ENCODE measurements at places on chromosomes 12 and 14.

DNA sequence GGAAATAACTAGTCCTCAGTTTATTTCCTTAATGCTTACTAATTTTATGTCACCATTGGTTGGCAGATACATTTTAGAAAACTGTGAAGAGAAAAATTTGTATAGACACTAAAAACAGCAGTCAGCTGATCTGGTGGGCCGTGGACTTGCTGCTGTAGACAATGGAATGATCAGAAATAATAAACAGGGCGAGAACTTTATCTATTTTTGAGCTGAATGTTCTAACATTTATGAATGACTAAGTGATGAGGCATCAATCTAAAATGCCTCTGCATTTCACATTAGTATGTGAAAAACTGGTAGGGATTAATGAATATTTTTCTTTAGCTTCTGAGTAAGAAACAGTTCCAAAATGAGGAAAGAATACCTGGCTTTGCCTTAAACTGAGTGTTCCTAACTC is 24.8 kb upstream of the PKP2 start:
- no peak for DNase-seq
- H3K36me3 ChIP-seq, result no peaks in the 10 kb centered on the region
- H3K4me3 ChIP-seq, result no peak overlapping the region
- no peaks in the 10 kb centered on the region for H3K27me3 ChIP-seq

DNA sequence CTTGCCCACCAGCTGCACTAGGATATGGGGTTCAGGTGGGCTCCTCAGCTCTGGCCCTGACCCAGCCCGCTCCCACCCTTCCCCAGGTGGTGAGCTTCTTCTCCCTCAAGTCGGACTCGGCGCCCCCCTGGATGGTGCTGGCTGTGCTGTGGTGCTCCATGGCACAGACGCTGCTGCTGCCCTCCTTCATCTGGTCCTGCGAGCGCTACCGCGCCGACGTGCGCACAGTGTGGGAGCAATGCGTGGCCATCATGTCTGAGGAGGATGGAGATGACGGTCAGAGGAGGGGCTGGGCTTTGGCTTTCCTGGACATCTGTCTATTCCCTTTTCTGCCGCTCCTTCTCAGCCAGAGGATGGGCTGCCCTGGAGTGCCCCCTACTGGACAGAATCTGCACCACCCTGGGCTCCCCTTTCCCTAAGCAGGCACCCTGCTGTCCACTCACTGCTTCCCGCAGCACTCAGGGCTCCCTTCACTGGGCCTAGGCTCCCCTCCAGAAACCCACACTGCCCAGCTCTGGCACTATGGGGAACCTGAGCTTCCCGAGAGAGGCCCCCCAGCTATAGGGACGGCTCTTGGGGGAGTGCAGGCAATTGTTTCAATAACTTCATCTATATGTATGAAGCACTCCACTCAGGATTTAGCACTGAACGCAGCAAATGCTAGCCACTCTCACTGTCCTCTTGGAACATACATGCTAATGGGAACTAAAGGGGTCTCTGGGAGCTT is 2.6 kb upstream of the P3H3 start:
- no peaks in the 10 kb centered on the region for H3K36me3 ChIP-seq
- H3K27ac ChIP-seq, result no peak overlapping the region
- peaks cover 25% of the 10 kb centered on the region for H3K27me3 ChIP-seq
- H3K4me3 ChIP-seq, result no peak overlapping the region
- peak; percentile 65 for DNase-seq

GRCh38 chr12:26193539-26193938 is 1.8 kb upstream of the SSPN start:
- DNase-seq, result no peak
- H3K27me3 ChIP-seq, result peaks cover 4% of the 10 kb centered on the region
- no peak overlapping the region for H3K27ac ChIP-seq
- no peaks in the 10 kb centered on the region for H3K4me1 ChIP-seq
- no peaks in the 10 kb centered on the region for H3K36me3 ChIP-seq
- no peak overlapping the region for H3K4me3 ChIP-seq

DNA sequence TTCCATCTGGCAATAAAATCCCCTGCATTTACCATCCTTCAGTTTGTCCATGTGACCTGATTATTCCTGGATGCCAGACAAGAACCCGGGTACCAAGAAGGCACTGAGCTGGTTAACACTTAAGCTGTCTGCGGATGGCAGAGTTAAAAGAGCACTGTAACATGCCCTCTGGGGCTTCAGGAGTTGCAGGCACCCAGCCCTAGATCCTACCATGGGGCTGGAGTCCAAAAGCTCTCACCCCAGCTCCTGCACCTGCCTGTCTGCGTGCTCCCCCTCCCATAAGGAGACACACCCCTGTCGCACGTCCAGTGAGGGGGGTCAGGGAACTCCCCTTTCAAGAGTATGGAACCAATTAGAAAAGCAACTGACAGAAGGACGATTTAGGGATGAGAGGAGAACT is 14.6 kb upstream of the FBXO34 start:
- H3K27me3 ChIP-seq, result no peaks in the 10 kb centered on the region
- H3K27ac ChIP-seq, result no peak overlapping the region
- H3K4me3 ChIP-seq, result no peak overlapping the region
- no peak for DNase-seq

- H3K4me1 ChIP-seq, result peaks cover 13% of the 10 kb centered on the region
- DNase-seq, result no peak
- H3K27ac ChIP-seq, result no peak overlapping the region
- no peaks in the 10 kb centered on the region for H3K36me3 ChIP-seq
- no peak overlapping the region for H3K4me3 ChIP-seq
These were observed 21.4 kb upstream of the RCOR1 start for GRCh38 chr14:102571043-102571442.

- H3K27ac ChIP-seq, result no peak overlapping the region
- no peaks in the 10 kb centered on the region for H3K36me3 ChIP-seq
- no peak for DNase-seq
- no peaks in the 10 kb centered on the region for H3K27me3 ChIP-seq
These were observed 39.5 kb downstream of the E2F7 start for GRCh38 chr12:77025782-77026314.

DNA sequence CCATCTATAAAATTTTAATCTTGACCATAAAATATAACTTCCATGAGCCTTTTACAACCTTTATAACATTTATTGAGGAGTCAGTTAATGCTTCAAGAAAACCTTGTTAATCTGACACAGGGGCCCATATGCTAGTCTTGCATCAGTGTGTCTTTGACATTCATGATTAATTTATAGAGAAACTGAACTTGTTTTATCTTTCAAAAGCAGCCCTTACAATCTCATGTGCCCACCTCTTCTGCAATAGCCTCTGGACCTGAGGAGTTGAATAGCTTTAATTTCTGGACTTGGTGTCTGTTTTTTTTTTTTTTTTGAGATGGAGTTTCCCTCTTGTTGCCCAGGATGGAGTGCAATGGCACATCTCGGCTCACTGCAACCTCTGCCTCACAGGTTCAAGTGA is 8.6 kb upstream of the LPCAT3 start:
- no peaks in the 10 kb centered on the region for H3K36me3 ChIP-seq
- no peaks in the 10 kb centered on the region for H3K27me3 ChIP-seq
- no peak overlapping the region for H3K4me3 ChIP-seq
- DNase-seq, result no peak

- H3K4me3 ChIP-seq, result no peak overlapping the region
- no peak overlapping the region for H3K27ac ChIP-seq
- H3K27me3 ChIP-seq, result no peaks in the 10 kb centered on the region
- no peaks in the 10 kb centered on the region for H3K36me3 ChIP-seq
- no peak for DNase-seq
These were observed 43.3 kb upstream of the MED13L start for GRCh38 chr12:116320791-116321217.

GRCh38 chr12:131309700-131310099 is 356.0 kb downstream of the ADGRD1 start:
- H3K27me3 ChIP-seq, result no peaks in the 10 kb centered on the region
- no peaks in the 10 kb centered on the region for H3K36me3 ChIP-seq
- H3K4me3 ChIP-seq, result no peak overlapping the region
- DNase-seq, result no peak
- no peaks in the 10 kb centered on the region for H3K4me1 ChIP-seq

DNA sequence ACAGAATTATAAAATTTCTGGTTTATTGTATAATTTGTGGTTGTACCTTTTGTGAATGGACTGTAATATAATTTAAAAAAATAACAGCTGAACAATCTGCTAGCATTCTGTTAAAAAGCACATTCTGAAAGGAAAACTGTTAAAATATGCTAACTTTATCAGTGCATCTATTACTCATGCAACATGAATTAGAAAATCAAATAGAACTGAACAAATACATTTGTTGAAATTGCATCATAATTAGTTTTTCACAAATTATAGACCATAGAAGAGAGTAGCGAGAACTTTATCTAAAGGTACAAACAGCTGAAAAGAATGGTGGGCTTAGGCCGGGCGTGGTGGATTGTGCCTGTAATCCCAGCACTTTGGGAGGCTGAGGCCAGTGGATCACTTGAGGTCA is 33.0 kb downstream of the PTPN21 start:
- no peaks in the 10 kb centered on the region for H3K36me3 ChIP-seq
- H3K4me3 ChIP-seq, result no peak overlapping the region
- no peaks in the 10 kb centered on the region for H3K4me1 ChIP-seq
- no peaks in the 10 kb centered on the region for H3K27me3 ChIP-seq
- H3K27ac ChIP-seq, result no peak overlapping the region

DNA sequence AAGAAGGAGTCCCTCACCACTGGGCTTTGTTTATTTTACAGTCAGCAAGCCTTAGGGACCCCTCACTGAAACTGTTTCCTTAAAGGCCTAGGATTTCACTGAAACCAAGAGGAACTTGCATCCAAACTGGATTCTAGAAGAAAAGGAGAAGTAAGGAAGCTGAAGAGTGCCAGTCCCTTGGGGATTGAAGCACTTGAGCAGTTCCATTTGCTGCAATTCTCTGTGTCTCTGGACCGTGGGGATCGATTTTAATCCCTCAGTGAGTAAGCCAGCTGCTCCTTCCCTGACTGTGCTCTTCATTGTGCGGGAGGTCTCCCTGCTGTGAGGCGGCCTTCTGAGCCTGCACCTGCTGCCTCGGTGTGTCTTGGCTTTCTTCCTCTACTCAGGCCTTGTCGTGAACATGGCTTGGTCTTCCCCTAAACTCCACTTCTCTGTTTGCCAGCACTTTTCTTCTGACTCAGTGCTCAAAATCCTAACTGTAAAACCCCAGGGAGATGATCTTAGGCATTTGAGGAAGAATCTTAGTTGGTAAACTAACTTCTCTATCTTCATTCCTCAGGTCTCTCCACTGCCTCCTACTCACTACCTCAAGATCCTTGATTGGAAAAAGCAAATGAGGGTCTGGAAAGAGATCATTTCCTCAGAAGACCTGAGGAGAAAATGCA is 132.6 kb downstream of the SLC38A6 start:
- no peak for DNase-seq
- H3K36me3 ChIP-seq, result no peaks in the 10 kb centered on the region
- no peak overlapping the region for H3K4me3 ChIP-seq
- H3K27me3 ChIP-seq, result no peaks in the 10 kb centered on the region
- no peaks in the 10 kb centered on the region for H3K4me1 ChIP-seq

DNA sequence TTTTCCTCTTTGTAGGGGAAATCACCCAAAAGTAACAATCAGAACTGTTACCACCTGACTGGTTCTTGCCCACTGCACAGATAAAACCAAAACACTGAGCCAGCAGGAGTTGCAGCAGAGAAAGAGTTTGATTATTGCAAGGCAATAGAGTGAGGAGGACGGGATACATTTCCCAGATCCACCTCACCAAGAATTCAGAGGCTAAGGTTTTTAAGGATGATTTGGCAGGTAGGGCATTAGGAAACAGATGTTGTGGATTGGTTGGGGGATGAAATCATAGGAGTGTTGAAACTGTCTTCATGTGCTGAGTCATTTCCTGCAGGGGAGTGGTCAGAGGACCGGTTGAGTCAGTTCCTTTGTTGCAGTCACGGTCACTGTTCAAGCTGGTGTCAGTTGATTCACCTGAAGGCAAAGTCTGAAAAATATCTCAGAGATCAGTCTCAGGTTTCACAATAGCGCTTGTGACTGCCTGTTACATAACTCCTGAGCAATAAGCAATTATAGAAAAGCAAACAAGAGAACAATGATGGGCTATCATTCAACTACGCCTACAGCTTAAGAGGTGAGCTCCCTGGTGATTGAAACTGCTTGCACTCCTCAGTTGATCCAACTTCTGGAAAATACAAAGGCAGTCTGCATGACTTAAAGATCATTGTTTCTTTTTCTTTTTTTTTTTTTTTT is 20.3 kb upstream of the AMN1 start:
- DNase-seq, result no peak
- no peaks in the 10 kb centered on the region for H3K27me3 ChIP-seq
- H3K27ac ChIP-seq, result no peak overlapping the region
- H3K4me3 ChIP-seq, result no peak overlapping the region

DNA sequence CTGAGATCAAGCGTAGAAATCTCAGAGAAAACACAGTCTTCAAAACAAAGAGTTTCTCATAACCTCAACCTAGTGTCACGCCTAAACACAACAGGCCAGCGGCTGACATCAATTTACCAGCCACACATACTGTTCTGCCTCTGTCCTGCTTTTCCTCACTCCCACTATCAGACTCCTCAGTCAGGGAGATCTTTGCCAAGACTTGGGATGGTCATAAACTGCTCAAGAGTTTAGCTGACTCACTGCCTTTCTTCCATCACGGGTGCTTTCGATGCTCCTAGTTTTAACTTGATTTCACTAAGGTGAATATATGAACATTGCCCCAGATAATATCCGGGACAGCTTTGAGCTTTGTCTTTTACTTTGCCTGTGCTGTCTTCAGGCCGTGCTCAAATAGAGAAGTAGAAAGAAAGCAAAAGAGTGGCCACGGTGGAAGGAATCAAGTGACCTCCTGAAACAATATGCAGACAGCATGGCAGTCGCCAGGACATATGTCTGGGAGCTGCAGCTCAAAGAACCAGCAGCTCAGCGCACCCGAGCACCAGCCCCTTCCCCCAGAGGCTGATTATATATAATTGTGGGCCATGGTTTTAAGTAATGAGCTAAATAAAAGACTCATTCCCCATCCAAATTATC is 12.1 kb downstream of the MDM1 start:
- no peak for DNase-seq
- no peaks in the 10 kb centered on the region for H3K36me3 ChIP-seq
- no peak overlapping the region for H3K27ac ChIP-seq
- no peaks in the 10 kb centered on the region for H3K27me3 ChIP-seq
- no peak overlapping the region for H3K4me3 ChIP-seq

DNA sequence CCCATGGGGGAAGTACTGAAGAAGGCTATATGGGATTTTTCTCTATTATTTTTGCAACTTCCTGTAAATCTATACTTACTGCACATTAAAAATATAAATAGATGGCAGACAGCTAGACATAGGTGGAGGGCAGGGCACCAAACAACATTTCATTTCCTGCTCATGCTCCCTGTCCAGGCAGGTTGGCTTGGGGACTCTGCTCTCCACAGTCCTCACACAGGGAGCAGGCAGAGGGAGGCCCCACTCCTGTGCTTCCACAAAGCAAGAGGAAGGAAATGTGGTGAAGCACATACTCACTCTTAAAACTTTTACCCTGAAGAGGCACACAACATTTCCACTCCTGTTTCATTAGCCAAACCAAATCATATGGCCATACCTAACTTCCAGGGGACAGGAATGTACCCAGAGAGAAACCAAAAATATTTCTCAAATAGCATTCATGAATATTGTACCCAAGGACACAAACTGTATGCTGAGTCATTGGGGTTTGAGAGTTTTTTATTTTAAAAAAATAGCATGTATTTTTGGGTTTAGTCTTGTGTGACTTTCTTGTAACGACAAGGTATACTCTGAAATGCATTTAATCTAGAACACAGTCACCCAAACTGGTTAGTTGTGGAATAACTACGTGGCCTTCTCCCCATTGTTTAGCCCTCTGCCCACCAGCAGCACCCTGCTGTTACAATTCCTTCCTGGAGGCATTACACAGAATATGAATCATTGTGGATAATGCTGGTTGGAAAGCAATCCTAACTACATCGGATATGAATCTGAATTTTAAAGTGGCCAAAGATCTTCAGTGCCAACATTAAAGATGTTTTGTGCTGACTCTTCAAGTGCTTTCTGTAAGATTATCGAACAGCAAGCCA is 40.9 kb downstream of the RTN1 start:
- H3K36me3 ChIP-seq, result no peaks in the 10 kb centered on the region
- H3K4me3 ChIP-seq, result no peak overlapping the region
- H3K4me1 ChIP-seq, result no peaks in the 10 kb centered on the region
- H3K27ac ChIP-seq, result no peak overlapping the region
- no peaks in the 10 kb centered on the region for H3K27me3 ChIP-seq
